Right ventricle myocardium superior (tissue), 1 donor: ENCODE measurements at places on chromosomes 7 and 10. TPM values are rescaled to one million over a fixed set of nuclear protein-coding genes. Genes with fewer than 3 reads are reported as not detected.

Gene LRRC4
- 1.9 TPM for total RNA-seq

Gene GJD4
- total RNA-seq: not detected

Gene ATOH7
- not detected for total RNA-seq

Gene PON3
- 0.56 TPM for total RNA-seq

Gene LYZL1
- total RNA-seq: not detected

Gene CDK1
- 2.4 TPM for total RNA-seq

Gene SKIDA1
- total RNA-seq: 3.3 TPM

Gene FAM221A
- 2.3 TPM for total RNA-seq

- DNase-seq: no peak
Observed at GRCh38 chr10:25047088-25047487, 30.7 kb downstream of the THNSL1 start.

- peak; percentile 78 for DNase-seq
Observed at GRCh38 chr7:128812514-128813168, 17.6 kb upstream of the FLNC start.

DNA sequence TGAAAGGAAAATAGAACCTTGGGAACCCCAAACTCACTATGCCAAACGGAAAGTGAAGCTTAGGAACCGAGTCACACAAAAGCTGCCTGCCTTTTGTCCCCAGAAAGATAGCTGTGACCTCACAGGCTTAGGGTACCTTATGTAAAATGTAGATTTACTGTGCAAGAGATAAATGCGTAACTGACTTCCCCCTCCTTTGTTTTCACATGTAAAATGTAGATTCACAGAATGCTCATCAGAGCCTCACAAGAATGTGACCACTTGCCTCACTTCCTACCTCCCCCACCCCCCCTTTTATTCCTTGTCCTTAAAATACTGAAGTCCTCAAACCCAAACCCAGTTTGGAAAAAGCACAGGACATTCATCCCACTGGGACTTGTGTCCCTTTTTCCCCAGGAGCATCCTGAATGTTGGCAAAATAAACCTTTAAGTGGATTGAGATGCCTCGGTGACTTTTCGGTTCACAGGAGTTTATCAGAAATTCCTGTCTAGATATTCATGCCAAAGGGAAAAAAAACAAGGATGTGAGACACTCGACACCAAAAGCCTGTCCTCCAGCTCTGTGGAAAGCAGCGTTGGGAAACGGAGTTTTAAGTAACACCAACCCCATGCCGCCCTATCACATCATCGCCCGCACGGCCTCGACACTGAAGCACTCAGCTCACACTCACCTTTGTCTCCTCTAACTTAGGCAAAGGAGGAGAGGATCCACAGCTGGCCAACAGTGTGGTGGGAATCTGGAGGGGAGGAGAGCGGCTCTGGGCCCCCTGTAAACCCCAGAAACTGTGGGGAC lies 45.9 kb downstream of the SVIL start:
- DNase-seq: no peak

- no peak for DNase-seq
Observed at GRCh38 chr10:18423058-18423637, 228.2 kb downstream of the NSUN6 start.

GRCh38 chr7:133977409-133978274 lies 149.5 kb upstream of the LRGUK start:
- DNase-seq: no peak

DNA sequence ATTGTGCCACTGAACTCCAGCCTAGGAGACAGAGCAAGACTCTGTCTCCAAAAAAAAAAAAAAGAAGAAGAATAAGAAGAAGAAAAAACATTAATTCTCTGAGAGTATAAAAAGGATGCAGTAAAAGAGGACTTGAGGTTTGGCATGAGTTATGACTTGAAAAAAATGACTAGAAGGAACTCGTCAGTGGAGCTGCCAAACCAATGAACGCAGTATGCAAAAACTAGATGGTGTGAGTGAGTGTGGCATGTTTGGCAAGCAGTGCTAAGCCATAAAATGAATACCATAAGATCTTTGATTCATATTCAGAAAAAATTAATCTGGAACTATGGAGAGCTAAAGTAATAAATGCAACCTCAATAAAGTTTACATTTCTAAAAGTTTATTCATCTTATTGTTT lies 68.6 kb upstream of the MEOX2 start:
- no peak for DNase-seq

DNA sequence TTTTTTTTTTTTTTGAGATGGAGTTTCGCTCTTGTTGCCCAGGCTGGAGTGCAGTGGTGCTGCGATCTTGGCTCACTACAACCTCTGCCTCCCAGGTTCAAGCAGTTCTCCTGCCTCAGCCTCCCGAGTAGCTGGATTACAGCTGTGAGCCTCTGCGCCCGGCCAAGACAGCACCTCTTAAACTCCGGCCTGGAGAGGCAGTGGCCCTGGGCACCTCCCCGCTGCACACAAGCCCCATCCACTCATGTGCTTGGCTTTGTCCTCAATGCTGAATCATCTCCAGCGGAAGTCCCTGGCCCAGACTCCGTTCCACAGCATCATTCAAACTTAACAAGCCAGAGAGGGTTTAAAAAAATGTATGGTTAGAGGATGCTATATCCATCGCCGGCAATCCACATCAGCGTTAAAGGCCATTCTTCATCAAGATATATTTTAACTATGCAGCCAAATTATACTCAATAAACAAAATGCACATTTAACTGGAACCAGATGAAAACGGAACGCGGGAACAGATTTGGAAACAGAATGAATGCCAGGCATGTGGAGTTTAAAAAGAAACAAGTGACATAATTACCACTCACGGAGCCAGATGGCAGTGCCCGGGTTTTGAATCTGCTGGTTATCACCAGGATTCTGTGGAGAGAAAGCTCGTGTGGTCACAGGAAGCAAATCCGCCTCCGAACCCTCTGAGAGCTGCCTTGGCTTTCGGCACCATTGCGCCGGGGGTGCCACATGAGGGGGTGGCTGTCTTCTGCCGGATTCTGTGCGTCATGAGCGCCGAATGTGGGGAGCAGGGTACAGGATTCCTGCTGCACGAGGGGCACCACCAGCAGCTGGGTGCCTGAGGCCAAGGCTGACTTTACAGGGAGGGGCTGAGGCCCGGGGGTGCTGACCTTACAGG lies 45.6 kb upstream of the CFAP46 start:
- DNase-seq: no peak

DNA sequence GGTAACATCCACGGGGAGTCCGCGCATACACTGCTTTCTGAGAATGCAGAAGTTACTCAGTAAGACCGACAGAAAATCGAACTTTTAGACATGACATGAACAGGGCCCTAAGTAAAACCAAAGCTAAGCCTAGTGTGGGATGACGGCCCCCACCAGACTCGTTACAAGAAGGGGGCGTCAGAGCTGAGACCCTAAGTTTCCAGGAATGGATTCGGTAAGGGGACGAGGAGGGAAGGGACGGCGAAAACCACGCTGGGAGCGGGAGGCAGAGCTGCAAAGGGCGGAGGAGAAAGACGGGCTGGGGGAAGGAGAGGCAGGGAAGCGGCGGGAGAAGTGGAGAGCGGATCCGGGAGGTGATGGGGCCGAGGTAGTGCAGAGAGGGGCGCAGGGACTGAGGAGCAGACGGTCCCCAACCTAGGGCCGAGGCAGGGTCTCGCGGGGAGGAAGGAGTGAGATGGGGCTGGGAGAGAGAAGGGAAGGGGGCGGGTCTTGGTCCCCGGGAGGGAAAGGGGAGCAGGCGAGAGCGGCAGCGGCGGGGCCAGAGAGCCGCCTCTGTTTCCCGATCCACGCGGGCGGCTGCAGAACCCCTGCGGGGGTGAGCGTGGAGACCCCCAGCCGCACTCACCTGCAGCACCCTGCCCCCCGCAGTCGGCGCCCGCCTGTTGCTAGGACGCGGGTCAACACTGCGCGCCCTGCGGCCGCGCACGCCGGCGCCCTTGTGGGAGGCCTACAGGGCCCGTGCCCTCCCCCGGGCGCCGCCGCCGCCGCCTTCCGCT lies 513 bp downstream of the ODAD2 start:
- DNase-seq: peak; percentile 51

DNA sequence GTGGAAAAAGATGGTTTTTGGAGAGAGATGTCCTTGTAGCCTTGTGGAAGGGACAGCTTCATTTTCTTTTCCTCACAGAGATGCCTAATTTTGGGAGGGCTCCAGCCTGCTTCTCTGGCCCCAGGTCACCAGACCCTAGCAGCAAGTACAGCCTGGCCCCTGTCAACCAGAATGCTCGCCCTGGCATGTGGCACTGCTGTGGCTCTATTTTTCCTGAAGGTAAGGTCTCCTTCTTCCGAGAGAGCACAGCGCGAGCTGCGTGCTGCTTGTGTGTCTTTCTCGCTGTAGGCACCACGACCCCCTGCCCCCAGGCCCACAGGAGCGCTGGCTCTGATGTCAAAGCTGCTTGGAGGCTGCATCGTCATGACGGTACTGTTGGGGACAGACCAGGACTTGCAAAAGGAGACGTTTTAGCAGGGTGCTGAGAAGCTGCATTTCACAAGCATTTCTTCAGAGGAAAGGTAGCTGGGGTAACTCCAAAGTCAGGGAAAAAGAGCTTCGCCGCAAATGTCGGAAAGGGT lies 58.7 kb downstream of the CLEC2L start:
- no peak for DNase-seq
